GM12865 (cell line): ENCODE measurements at places on chromosomes 7 and 10.
A peak's percentile ranks its signal among the peaks of the same experiment; 100 is the strongest.

DNA sequence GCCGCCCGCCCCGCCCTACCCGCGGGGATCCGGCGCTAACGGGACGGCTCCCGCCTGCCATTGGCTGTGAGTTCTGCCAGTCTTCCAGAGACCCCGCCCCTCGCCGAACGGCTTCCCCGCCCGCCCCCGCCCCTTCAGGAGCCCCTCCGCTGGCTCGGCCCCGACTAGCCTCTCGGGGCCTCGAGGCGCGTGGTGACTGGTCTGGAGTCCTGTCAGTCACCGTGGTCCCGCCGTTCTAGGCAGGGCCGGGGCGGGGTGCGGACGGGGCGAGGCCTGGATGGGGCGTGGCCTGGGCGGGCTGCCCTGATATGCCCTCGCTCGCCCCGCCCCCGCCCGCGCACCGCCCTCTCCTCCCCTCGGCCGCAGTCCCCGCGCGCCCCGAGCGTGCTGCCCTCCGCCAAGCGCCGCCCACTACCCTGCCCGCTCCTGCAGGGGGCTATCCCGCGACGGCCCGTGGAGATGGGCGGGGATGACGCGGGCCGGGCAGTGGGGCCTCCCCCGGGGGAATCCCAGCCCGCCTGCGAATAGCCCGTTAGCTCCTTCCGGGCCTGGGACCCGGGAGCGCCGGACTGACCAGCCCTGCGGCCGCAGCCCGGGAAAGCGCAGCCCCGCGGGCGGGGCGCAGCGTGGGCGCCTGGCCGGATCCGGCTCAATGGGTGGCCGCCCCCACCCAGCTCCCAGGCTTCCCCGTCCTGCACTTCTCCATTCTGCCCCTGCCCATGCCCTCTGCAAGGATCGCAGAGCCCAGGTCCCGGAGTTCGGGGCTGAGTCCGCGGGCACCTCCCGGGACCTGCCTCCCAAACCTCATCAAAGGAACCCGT is 444 bp upstream of the HIP1 start:
- DNase-seq: peak; percentile 100

- DNase-seq: no peak
These were observed 48.9 kb downstream of the SLC39A12 start for GRCh38 chr10:18000601-18001000.

- DNase-seq: no peak
These were observed 26.9 kb downstream of the FKBP6 start for GRCh38 chr7:73354821-73355220.

DNA sequence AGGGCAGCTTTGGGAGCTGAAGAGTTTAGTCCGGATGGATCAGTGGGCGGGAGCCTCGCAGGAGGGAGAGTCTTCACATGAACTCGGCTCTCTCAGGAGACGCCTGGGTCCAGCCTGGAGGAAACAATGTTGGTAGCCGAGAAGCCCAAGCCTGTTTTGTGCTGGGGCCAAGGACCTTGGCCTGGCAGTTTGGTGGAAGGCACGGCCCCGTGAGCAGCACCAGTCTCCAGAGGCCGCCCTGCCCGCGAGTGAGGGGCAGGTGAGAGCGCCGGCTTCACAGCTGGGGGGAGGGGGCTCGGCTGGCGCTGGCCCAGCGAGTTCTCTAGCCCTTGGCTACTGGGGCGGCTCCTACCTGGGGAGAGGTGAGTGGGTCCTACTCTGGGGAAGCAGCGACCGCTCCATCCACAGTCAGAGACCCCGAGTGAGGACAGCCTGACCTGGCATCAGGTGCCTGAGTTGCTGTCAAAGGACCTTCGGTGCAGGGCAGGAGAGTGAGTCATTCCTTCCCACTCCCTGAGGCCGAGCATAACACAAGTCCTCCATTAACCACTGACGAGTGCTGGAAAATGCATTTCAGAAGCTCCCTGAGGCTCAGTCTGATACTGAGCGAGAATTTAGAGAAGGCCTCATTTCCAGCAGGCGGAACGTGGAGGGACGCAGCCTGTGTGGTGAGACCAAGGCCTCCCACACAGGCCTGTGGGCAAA is 89.3 kb upstream of the DIP2C start:
- no peak for DNase-seq

DNA sequence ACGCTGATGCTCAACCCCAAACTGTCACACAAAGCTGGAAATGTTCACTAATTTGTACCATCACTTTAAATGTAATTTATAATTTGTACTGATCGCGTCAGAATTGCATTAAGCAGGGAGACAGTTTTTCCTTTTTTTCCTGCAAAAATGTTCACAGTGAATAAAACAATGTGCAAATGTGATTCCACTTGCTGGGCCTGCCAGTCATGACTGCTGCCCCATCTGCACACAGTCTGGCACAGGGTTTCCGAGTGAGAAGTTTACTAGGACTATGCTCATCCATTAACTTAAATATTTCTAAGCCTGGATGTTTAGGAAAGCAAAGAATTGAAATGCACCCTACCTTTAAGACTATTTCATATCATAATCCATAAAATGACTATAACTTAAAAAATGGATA is 99.6 kb downstream of the SORBS1 start:
- no peak for DNase-seq

DNA sequence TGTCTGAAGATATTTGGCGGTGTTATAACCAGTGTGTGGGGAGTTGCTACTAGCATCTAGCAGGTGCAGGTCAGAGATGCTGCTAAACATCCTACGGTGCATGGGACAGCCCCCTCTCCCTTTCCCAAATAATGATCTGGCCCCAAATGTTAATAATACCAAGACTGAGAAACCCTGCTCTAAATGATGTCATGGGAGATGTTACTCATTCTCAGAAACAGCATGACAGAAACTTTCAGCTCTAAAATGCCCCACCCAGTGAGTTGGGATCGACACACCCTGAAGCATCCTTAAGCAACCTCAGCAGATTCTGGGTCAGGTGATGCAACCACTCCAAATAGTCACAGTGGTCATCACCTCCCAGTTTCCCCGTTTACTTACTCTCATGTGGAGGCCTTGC is 108.8 kb upstream of the MPP7 start:
- peak; percentile 34 for DNase-seq
